NCI-H82 (cell line): ENCODE measurements at places on chromosomes 3 and 15.

- DNase-seq, result no peak
These were observed 139.2 kb downstream of the TPRA1 start for GRCh38 chr3:127451321-127451720.

GRCh38 chr15:56491110-56491722, 26.3 kb upstream of the MNS1 start:
- DNase-seq, result peak; percentile 91

GRCh38 chr3:126807795-126808194, 103.8 kb downstream of the CHCHD6 start:
- DNase-seq, result no peak

DNA sequence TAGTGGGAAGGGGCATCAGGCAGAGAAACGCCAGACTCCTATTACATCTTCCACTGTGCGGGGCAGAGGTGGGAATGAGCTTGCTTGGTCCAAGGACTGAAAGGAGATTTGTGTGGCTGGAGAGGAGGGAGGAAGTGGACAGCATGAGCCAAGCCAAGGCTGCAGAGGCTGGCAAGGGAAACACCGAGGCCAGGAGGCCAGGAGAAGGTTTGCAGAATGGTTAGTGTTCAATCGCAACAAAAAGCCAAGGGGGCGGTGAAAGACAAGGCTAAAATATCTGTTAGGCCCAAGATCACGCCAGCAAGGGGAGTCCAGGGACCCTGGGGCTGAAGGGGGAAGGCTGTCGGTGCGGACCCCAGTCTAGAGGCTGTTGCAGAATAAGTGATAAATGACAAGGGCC, 75.8 kb downstream of the CPN2 start:
- DNase-seq, result no peak

GRCh38 chr3:58163234-58163633, 47.5 kb downstream of the DNASE1L3 start:
- DNase-seq, result no peak

DNA sequence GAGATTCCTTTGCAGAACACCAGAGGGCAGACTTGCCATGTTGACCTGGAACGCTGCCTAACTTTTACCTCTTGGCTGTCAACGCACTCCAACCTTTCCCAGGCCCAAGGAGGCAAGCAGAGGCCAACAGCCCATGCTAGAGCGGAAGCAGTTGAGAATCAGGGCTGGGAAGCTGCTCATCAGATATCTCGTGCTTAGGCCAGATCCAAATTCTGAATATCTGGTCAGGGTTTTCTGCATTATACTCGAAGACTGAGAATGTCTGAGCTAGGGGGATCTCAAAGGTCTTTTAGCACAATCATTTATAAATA, 2.5 kb downstream of the XIRP1 start:
- DNase-seq, result peak; percentile 81

DNA sequence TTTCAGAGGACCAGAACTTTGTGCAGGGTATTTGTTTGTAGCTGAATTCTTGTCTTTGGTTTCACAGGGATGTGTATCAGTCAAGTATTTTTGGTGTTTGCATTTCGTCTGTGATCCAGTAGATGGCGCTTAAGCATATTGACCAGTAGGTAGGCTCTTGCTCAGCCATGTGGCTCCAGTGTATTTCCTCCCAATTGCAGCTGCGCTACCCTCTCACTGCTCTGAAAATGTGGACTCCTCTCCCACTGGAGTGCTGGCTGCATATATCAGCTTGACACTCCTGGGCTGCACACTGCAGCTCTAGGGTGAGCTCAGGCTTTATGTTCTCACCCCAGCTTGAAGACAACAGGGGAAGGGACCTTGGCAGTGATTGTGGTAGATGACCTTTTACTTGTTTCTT, 1264.3 kb upstream of the ALCAM start:
- peak; percentile 84 for DNase-seq

DNA sequence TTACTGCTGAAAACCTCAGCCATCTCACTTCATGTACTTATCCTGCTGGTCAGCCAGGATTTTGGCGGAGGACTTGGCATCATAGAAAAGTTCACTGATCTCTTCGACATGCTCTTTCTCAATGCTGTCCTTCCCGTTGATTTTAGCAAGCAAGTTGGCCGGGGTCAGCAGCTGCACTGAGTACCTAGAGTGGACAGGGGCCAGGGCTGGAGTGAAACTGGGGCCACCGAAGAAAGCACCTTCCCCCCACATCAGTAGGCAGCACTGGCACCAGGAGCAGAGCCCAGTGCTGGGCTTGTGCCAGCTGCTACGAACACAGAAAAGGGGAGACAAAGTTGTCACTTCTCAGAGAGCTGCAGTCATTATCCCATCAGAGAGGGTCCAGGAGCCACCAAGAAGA, 29.0 kb downstream of the SEC61A1 start:
- DNase-seq, result no peak

GRCh38 chr3:59237121-59237520, 187.3 kb upstream of the CFAP20DC start:
- DNase-seq, result no peak

GRCh38 chr3:86948822-86949221, 42.1 kb downstream of the VGLL3 start:
- no peak for DNase-seq

- DNase-seq, result peak; percentile 98
These were observed 134.8 kb upstream of the MB21D2 start for GRCh38 chr3:193052354-193053045.
